ENCODE measurements at places on chromosomes 1 and 21.

DNA sequence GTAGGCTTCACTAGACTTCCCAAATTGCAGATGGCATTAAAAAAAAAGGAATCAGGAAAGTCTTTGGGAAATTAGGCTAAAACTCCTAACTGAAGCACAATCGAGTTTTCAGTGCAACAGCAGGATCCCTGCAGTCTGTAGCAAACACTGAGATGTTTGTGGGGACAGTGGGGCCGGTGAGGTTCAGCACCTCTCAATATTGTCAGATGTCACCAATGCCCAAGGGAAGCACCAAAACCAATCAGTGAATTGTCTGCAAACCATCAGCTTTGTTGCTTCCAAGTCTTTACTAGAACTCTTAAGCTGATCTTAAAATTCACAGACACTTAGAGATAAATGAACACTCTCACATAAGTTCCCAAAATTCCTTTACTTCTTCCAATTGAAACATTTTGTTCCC lies 2.6 kb downstream of the ERG start:
- DNase-seq = no peak

- DNase-seq = no peak
Measured at GRCh38 chr1:87077959-87078639, 163.7 kb downstream of the HS2ST1 start.

GRCh38 chr1:185645162-185645640 lies 89.0 kb upstream of the HMCN1 start:
- peak; percentile 34 for DNase-seq

GRCh38 chr1:82062206-82062605 lies 261.5 kb downstream of the ADGRL2 start:
- DNase-seq = no peak

- DNase-seq = no peak
Measured at GRCh38 chr1:41802532-41803501, 115.9 kb downstream of the HIVEP3 start.

DNA sequence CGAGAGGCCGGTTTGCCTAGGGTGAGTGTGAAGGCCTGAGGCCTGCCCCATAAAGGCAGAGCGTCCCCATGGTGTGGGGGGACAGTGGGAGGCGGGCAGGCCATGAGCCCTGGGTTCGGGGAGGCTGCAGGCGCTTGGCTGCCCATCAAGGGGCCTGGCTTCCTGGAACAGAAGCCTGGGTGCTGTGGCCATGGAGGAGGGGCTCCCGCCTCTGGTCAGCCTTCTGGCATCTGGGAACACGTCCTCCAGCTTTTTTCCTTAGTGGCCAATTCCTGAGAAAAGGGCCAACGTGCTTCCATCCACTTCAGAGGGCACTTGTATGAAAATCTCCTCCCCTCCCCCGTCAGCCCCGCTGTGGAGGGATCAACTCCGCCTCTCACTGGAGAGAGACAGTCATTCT lies 58.7 kb downstream of the PRDM16 start:
- no peak for DNase-seq

Measured in AG09309 (cell line).